ENCODE measurements at places on chromosomes 7 and 10. TPM values are rescaled to one million over a fixed set of nuclear protein-coding genes. Genes with fewer than 3 reads are reported as not detected.
A peak's percentile ranks its signal among the peaks of the same experiment; 100 is the strongest.

Gene MORN4
- total RNA-seq = 1.5 TPM

Gene SEMA3E
- total RNA-seq = not detected

Gene AEBP1
- 27.5 TPM for total RNA-seq

Gene CPN1
- total RNA-seq = not detected

Gene CRCP
- total RNA-seq = 35.3 TPM

Gene CYP3A7
- total RNA-seq = not detected

Gene GHRHR
- total RNA-seq = not detected

Gene TMEM213
- not detected for total RNA-seq

Gene COX19
- total RNA-seq = 18.3 TPM

DNA sequence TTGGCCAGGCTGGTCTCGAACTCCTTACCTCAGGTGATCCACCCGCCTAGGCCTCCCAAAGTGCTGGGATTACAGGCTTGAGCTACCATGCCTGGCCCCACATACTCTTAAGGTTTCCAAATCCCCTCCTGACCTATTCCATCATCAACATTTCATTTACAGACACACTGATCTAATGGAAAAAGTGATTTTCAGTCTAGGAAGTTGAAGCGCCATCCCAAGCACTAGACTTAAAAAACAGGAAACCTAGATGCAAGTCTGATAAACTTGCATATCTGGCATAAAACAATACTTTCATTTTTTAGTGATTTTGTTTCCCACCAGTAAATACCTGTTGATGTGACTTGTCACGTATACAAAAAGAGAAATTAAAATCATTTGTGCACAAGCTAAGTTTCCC lies 44.0 kb downstream of the DNMBP start:
- H3K27ac ChIP-seq = no peak overlapping the region
- no peak overlapping the region for H3K4me3 ChIP-seq
- peaks cover 8% of the 10 kb centered on the region for H3K36me3 ChIP-seq
- no peaks in the 10 kb centered on the region for H3K4me1 ChIP-seq

- no peaks in the 10 kb centered on the region for H3K4me1 ChIP-seq
- no peak overlapping the region for H3K27ac ChIP-seq
- no peak overlapping the region for H3K4me3 ChIP-seq
- DNase-seq = no peak
Observed at GRCh38 chr10:103635580-103635979, 142.1 kb downstream of the NEURL1 start.

GRCh38 chr10:86151613-86152012 lies 215.0 kb downstream of the GRID1 start:
- no peak overlapping the region for H3K4me3 ChIP-seq
- no peak for DNase-seq
- H3K4me1 ChIP-seq = no peaks in the 10 kb centered on the region
- no peaks in the 10 kb centered on the region for H3K36me3 ChIP-seq
- no peak overlapping the region for H3K27ac ChIP-seq
- H3K27me3 ChIP-seq = no peaks in the 10 kb centered on the region

DNA sequence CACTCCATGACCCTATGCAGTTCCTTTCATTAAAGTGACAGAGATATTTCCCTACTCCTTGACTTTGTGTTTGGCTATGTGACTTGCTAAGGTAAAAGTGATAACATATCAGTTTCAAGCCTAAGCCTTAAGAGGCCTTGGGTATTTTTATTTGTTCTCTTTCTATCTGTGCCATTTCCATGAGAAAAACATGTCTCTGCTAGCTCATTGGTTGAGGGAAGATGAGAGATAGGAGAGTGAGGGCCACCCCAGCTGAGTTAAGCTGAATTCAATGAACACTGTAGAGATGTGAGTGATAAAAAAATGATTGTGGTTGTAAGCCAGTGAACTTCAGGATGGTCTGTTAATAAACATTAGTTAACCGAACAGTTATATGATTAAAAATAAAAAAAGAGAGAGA lies 13.4 kb downstream of the TASOR2 start:
- no peak for DNase-seq
- H3K4me1 ChIP-seq = peaks cover 15% of the 10 kb centered on the region
- H3K4me3 ChIP-seq = no peak overlapping the region
- no peaks in the 10 kb centered on the region for H3K36me3 ChIP-seq
- H3K27ac ChIP-seq = no peak overlapping the region

DNA sequence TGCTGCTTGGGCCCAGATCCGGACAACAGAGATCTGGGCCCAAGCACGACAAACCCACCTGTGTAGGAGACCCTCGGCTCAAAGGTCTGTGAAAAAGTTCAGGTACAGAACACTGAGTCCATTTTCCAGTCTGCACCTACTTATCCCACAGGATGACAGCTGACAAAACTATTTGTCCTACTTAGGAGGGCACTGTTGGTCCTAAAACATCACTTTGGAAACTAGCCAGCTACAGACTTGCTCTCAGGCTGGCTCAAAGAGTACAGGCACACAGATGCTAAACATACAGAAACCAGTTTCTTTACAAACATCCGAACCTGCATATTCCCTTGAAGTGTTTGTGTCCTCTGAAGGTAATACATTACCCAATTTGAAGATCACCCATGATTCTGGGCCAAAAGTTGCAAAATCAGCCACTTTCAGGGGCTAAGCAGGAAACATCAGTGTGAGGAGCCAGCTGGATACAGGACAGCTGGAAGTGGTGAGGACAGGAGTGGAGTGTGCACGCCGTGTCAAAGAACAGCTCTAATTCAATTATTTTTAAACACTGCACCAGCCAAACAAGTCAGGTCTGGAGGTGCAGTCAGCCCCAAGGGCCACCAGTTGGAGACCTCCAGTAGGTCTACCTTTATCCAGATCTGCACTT lies 88.5 kb downstream of the NOC3L start:
- H3K4me3 ChIP-seq = no peak overlapping the region
- H3K36me3 ChIP-seq = no peaks in the 10 kb centered on the region
- H3K27me3 ChIP-seq = no peaks in the 10 kb centered on the region
- no peak for DNase-seq
- H3K4me1 ChIP-seq = no peaks in the 10 kb centered on the region
- no peak overlapping the region for H3K27ac ChIP-seq

DNA sequence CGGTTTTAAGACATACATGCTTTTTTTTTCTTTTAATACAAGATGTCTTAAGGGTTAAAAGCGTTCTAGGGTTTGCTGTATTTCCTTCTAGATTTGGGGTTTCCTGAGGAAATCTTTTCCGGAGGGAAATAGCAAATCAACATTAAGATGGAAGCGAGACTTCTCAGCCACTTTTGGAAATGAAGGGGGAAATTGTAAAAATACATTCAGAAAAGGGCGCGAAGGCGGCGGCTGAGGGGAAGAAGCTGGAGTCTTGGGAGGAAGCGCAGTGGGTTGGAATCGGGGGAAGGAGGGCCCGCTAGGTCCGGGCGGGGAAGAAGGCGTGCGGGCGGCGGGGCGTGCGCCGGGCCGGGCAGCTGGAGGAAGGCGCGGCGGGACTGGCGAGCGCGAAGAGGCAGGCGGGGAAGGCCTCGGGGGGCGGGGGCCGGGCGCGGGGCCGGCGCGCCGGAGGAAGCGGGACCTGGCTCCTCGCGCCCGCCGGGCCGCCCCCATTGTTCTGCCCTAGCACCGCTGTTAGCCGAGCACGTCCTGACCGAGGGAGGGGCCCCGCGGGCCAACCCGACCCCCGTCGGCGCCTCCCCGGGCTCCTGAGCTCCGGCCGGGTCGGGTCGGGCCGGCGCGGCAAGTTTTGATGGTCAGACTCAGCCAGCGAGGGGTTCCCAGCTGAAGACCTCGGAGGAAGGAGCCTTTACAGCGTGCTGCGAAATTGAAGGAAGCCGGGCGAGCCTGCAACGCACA lies 1.5 kb upstream of the SKIDA1 start:
- H3K27ac ChIP-seq = peak overlapping the region; percentile 68
- peaks cover 4% of the 10 kb centered on the region for H3K4me1 ChIP-seq
- peak; percentile 51 for DNase-seq

DNA sequence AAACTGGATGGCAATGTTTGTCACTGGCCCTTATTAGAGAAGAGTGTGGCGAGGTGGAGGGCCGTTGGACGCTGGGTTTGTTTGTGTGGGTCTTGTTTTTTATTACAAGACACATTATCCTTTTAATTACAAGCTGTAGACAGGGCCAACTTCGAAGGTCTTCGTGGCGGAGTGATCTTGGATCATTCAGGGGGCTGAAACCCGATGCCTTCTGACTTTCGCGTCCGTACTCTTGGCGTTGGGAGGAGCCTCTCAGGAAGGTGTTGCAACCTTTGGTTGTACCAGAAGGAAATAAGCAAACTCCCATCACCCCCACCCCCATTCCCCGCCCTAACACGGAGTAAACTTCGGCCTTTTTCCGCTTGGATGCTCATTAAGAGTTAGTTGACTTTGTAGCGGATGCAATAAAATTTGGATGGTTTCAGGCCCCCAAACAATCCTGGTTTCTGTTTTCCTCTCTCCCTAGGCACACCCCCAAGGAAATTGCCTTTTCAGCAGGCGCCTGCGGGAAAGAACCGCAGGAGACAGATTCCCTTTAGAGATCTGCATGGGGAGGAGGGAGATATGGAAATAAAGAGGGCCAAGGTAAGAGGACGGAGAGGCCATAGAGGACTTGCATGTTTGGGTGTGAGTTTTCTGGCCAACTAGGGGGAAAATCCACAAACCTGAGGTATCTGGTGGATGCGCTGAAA lies 294.5 kb upstream of the NFE2L3 start:
- no peak overlapping the region for H3K4me3 ChIP-seq
- no peaks in the 10 kb centered on the region for H3K36me3 ChIP-seq
- peaks cover 4% of the 10 kb centered on the region for H3K4me1 ChIP-seq
- DNase-seq = no peak

GRCh38 chr10:8130973-8131911 lies 76.8 kb downstream of the GATA3 start:
- DNase-seq = peak; percentile 56
- H3K27ac ChIP-seq = no peak overlapping the region

GRCh38 chr7:35728412-35729060 lies 33.6 kb upstream of the HERPUD2 start:
- DNase-seq = no peak
- H3K4me3 ChIP-seq = no peak overlapping the region
- H3K4me1 ChIP-seq = peaks cover 60% of the 10 kb centered on the region
- H3K36me3 ChIP-seq = no peaks in the 10 kb centered on the region
- no peak overlapping the region for H3K27ac ChIP-seq
- no peaks in the 10 kb centered on the region for H3K27me3 ChIP-seq

DNA sequence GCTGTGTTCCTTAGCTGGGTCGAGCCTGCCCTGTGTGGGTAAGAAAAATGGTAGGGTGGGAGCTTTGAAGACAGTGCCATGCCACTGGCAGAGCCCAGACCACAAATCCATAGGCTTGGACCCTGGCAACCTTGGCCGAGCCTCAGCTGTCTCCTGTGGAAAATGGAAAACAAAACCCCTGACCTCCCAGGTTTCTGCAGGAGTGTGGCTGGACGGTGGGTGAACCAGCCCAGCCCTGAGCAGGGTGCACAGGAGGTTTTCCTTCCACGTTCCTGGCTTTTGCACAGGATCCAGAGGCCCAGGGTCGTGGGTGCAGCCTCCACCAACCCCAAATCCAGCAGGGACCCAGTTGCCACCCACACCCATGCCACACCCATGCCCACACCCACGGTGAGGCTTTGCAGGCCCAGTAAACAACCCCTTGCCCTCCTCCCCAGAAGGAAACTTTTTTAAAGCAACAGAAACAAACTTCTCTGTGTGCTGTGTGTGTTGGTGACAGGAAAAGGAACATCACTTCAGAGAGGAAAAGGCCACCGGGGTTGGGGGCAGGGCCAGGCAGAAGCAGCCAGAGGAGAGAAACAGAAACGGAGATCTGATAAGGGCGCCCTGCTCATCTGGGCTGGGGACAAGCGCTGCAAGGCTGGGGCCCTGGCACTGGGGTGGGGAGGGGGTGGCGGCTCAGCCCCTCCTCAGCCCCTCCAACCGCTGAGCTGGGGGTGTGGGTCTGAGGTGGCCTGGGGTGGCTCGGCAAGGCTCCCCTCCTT lies 20.7 kb upstream of the ZMIZ1 start:
- H3K27me3 ChIP-seq = no peaks in the 10 kb centered on the region
- peak overlapping the region; percentile 78 for H3K27ac ChIP-seq
- peak; percentile 71 for DNase-seq
- H3K4me1 ChIP-seq = peaks cover 35% of the 10 kb centered on the region
- no peaks in the 10 kb centered on the region for H3K36me3 ChIP-seq
- H3K4me3 ChIP-seq = peak overlapping the region; percentile 46

- no peaks in the 10 kb centered on the region for H3K36me3 ChIP-seq
- no peak overlapping the region for H3K4me3 ChIP-seq
- peak; percentile 95 for DNase-seq
- H3K27me3 ChIP-seq = no peaks in the 10 kb centered on the region
Observed at GRCh38 chr10:62183442-62183841, 85.2 kb downstream of the RTKN2 start.

DNA sequence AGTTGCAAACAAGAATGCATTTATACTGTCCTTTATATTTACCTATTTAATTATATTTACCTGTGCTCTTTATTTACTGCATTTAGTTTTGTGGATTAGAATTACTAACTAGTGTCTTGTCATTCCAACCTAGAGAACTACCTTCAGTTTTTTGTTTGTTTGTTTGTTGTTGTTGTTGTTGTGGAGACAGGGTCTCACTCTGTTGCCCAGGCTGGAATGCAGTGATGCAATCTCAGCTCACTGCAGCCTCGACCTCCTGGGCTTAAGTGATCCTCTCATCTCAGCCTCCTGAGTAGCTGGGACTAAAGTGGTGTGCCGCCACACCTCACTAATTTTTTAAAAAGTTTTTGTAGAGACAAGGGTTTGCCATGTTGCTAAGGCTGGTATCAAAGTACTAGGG lies 156.4 kb upstream of the AKR1E2 start:
- no peaks in the 10 kb centered on the region for H3K27me3 ChIP-seq
- H3K4me1 ChIP-seq = no peaks in the 10 kb centered on the region
- H3K27ac ChIP-seq = no peak overlapping the region
- no peak for DNase-seq
- H3K4me3 ChIP-seq = no peak overlapping the region

- peaks cover 8% of the 10 kb centered on the region for H3K36me3 ChIP-seq
- H3K27ac ChIP-seq = peak overlapping the region; percentile 98
- H3K4me3 ChIP-seq = peak overlapping the region; percentile 78
- H3K4me1 ChIP-seq = peaks cover 5% of the 10 kb centered on the region
- DNase-seq = peak; percentile 6
- no peaks in the 10 kb centered on the region for H3K27me3 ChIP-seq
Observed at GRCh38 chr10:73414230-73414945, 530 bp upstream of the ANXA7 start.

- no peak overlapping the region for H3K4me3 ChIP-seq
- H3K36me3 ChIP-seq = no peaks in the 10 kb centered on the region
- no peaks in the 10 kb centered on the region for H3K27me3 ChIP-seq
- no peak overlapping the region for H3K27ac ChIP-seq
- no peak for DNase-seq
- H3K4me1 ChIP-seq = no peaks in the 10 kb centered on the region
Observed at GRCh38 chr7:52911795-52912194, 123.6 kb upstream of the POM121L12 start.

GRCh38 chr10:50648089-50648934 lies 24.6 kb upstream of the SGMS1 start:
- H3K4me1 ChIP-seq = no peaks in the 10 kb centered on the region
- no peak overlapping the region for H3K27ac ChIP-seq
- H3K36me3 ChIP-seq = no peaks in the 10 kb centered on the region
- DNase-seq = no peak
- no peaks in the 10 kb centered on the region for H3K27me3 ChIP-seq
- H3K4me3 ChIP-seq = no peak overlapping the region

- peak overlapping the region; percentile 63 for H3K4me3 ChIP-seq
- peak overlapping the region; percentile 84 for H3K27ac ChIP-seq
- peaks cover 6% of the 10 kb centered on the region for H3K4me1 ChIP-seq
- no peaks in the 10 kb centered on the region for H3K27me3 ChIP-seq
- no peaks in the 10 kb centered on the region for H3K36me3 ChIP-seq
- DNase-seq = peak; percentile 84
Observed at GRCh38 chr7:32905175-32905662, 13.7 kb upstream of the KBTBD2 start.

GRCh38 chr7:85119934-85120333 lies 66.9 kb downstream of the SEMA3D start:
- H3K4me1 ChIP-seq = no peaks in the 10 kb centered on the region
- H3K27me3 ChIP-seq = no peaks in the 10 kb centered on the region
- H3K27ac ChIP-seq = no peak overlapping the region
- no peaks in the 10 kb centered on the region for H3K36me3 ChIP-seq
